Activated CD4-positive, alpha-beta T cell treated with anti-CD3 and anti-CD28 coated beads, Interleukin-2, amount 10 ng/mL, durations not matched to agents 7 days and 5 days (primary cell): ENCODE measurements at places on chromosomes 7 and 10. TPM values are rescaled to one million over a fixed set of nuclear protein-coding genes. Genes with fewer than 3 reads are reported as not detected.

The SLC18A3 gene
- total RNA-seq = not detected

The LIPN gene
- not detected for total RNA-seq

The TMEM168 gene
- 17.5 TPM for total RNA-seq

The LIPK gene
- total RNA-seq = not detected

The PLEKHA1 gene
- total RNA-seq = 11.3 TPM

The SPAG6 gene
- 0.57 TPM for total RNA-seq

The PVRIG gene
- total RNA-seq = 61.2 TPM

The PAPOLB gene
- total RNA-seq = not detected

The CFAP70 gene
- 0.75 TPM for total RNA-seq

The KAT6B gene
- 26.9 TPM for total RNA-seq

The TAS2R41 gene
- 0.29 TPM for total RNA-seq

The NRP1 gene
- total RNA-seq = 0.40 TPM

The SLC18A2 gene
- not detected for total RNA-seq

The NAT16 gene
- not detected for total RNA-seq

The MMRN2 gene
- not detected for total RNA-seq

The TDRD1 gene
- 0.04 TPM for total RNA-seq

The TAS2R4 gene
- 1.3 TPM for total RNA-seq

The KAZALD1 gene
- total RNA-seq = 0.55 TPM

The PARP12 gene
- 129 TPM for total RNA-seq

The CCT6A gene
- total RNA-seq = 116 TPM

The ASL gene
- total RNA-seq = 16.5 TPM

The HOXA13 gene
- total RNA-seq = not detected

The SLC26A3 gene
- total RNA-seq = not detected

The RHOBTB1 gene
- 0.07 TPM for total RNA-seq

The PTF1A gene
- not detected for total RNA-seq

The TMEM139 gene
- total RNA-seq = 0.57 TPM

The SP4 gene
- total RNA-seq = 30.9 TPM

The TMEM196 gene
- not detected for total RNA-seq

The C10orf95 gene
- 0.17 TPM for total RNA-seq

The CAMK1D gene
- 15.4 TPM for total RNA-seq

The IDI2 gene
- total RNA-seq = not detected
